T-cell (primary cell): ENCODE measurements at places on chromosomes 1 and 21.

- DNase-seq: no peak
Measured at GRCh38 chr1:180997843-180998504, 24.7 kb downstream of the STX6 start.

DNA sequence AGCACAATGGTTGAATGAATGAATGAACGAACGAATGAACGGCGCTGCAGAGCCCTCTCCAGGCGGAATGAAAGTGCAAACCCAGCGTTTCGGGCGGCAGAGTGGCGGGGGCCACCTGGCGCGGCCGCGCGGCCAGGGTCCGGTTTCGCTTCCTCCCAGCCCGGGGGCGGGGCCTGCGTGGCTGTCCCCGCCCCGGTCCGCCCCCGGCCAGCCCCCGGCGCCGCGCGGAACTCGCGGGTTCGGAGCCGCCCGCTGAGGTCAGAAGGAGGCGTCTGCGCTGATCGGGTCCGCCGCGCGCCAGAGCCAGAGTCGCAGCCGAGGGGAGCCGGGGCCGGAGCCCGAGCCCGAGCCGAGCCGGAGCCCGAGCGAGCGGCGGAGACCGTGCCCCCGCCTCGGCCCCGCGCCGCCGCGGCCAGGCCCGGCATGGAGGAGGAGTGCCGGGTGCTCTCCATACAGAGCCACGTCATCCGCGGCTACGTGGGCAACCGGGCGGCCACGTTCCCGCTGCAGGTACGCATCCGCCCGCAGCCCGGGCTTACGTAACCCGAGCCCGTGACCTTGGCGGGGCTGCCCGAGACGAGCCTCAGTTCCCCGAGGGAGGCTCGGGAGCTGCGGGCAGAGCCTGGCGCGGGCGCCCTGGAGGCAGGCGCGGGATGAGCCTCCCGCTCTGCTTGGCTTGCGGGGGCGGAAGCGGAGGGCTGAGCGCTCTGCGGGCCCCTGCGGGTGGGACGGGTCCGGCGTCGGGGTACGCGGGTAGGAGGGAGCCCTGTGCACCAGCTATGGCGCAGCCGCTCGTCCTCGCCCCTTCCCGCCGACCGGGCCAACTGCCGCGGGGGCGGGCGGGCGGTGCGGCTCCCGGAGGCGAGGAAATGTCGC lies at the start of gene PDXK:
PDXK (plus strand) TSS at position 258 of the 876 bp plus-strand sequence; CDS start at position 424, 166 bp downstream.
- DNase-seq: peak; percentile 69

DNA sequence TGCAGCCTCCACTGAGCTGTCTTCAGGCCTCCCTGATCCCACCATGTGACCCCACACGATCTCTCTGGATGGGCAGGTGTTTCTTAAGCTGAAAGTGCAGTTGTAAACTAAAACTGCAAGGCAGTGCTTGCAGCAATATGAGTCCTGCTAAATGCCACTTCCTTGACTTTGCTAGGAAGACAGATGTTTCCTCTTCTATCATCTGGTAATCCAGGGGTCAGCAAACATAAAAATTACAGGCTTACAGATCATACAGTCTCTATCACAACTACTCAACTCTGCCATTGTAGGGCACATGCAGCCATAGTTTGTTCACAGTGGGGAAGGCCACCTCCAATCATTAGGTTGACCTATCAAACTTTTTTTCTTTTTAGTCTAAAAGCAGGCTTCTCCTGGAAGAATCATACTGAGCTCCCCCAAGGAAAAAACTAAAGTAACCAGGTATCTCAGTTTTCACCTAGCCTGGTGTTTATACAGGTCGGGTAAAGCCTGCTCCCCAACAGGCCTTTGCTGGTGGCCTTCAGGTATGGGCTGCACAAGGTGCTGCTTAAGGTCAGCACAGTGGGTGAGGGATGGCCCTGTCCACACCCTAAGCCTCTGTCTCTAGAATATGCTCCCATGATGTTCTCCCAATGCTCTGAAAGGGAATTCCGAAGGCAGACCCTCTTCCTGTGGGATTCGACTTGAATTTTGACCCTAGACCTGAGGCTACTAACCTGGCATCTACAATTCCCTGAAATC lies 10.8 kb downstream of the ABCA4 start:
- DNase-seq: no peak

GRCh38 chr1:155250633-155251449 lies 4.4 kb downstream of the ENTREP3 start:
- DNase-seq: peak; percentile 96

GRCh38 chr1:13707164-13707563 lies 7.2 kb downstream of the PRDM2 start:
- no peak for DNase-seq

DNA sequence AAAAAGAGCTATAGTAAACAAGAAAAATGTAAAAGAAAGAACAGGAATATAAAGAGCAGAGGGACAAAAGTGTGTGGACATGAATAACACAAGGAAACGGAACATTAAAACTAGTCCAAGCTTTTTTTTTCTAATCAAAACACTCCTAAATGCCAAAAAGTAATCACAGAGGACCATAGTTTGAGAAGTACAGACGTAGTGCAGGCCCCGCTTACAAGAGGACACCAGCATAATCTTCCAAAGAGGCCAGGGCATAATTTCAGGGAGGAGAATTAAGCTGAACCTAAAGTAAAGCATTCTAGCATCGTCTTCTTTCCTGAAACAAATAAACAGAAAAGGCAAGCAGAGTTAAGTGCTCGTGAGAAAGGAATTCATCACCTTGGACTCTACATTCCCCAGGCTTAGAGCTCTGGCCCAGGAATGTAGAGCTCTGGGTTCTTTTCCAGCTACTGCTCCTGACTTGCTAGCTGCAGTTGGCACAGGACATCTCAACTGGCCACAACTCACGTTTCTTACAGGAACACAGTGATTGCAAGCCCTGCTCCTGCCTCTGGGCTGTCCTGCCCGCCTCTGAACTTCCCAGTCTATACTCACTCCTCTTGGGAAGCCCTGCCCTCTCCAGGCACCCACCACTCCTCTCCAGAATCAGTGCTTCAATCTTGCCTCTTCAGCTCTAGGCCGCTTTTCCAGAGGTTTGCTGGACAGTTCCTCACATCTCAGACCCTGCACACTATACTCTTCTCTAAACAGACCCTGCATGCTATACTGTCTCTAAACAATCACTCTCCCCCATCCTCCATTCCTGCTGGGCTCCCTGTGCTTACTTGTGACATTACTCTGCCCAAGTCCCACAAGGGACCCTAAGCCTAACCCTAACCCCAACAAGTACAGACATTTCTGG lies 9.8 kb downstream of the RGS8 start:
- no peak for DNase-seq

DNA sequence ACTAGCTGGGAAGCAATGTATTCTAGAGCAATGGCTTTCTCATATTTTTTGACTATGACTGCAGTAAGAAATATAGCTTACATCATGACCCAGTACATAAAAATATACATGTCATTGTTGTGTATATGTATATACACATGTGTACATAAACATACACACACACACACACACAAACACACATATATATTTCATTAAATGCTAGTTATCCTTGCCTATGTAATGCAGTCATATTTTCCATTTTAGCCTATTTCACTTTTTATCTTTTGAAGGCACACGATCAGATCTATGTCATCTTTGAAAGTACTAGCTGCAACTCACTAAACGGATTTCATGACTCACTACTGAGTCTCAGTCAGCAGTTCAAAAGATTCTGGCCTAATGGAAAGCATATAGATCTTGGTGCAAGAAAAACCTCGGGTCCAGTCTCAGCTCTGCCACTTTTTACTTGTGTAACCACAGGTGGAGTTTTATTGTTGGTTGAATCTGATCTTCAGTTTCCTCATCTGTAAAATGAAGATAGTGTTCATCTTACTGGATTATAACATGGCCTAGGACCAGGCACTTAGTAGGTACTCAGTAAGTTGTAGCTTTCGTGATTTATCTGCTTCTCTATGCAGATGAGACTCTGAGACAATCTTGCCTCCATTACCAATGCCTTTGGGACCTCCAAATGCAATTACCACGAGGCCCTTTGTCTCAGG lies 325.6 kb downstream of the RRAGC start:
- DNase-seq: no peak

DNA sequence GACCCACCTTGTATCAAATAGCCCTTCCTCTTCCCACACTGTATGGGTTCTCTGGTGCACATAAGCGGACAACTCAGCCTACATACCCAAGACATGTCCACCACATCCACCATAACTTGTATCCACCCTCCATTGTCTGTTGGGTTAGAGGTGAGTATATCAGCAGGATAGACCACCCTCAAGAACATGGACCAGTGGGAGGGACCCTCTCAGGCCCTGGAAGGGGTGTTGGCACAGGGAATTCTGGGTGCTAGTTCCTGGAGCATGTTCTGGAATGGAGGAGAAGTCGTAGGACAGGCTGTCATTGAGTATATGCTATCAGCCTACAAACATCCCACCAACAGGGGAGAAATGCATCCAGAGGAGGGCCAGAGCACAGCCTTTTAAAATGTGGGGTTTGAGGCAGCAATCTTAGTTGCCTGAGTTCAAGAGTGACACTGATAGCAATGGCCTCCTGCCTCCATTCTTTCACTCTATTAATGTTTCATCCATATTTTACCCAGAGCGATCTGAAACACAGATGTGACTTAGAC lies 7.5 kb downstream of the CD55 start:
- no peak for DNase-seq

DNA sequence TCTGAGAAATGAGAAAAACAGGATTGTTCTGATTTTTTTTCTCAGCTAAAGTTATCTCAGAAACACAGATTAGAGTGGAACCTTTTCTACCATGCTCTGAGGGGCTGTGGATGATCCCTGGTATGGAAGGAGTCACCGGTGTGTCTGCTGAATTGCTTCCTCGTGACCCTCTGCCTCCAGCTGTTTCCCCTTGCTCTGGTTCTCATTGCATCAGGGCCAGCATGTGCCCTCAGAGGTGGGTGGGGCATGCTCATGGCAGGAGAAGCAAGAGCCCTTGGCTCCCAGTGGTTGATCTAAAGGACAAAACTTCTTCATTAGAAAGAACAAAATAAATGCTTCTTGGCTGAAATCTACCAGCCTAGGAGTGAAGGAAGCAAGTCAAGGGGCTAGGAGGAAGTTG lies 183.2 kb upstream of the HMCN1 start:
- no peak for DNase-seq

- DNase-seq: no peak
Measured at GRCh38 chr1:232650845-232651244, 20.9 kb upstream of the SIPA1L2 start.

DNA sequence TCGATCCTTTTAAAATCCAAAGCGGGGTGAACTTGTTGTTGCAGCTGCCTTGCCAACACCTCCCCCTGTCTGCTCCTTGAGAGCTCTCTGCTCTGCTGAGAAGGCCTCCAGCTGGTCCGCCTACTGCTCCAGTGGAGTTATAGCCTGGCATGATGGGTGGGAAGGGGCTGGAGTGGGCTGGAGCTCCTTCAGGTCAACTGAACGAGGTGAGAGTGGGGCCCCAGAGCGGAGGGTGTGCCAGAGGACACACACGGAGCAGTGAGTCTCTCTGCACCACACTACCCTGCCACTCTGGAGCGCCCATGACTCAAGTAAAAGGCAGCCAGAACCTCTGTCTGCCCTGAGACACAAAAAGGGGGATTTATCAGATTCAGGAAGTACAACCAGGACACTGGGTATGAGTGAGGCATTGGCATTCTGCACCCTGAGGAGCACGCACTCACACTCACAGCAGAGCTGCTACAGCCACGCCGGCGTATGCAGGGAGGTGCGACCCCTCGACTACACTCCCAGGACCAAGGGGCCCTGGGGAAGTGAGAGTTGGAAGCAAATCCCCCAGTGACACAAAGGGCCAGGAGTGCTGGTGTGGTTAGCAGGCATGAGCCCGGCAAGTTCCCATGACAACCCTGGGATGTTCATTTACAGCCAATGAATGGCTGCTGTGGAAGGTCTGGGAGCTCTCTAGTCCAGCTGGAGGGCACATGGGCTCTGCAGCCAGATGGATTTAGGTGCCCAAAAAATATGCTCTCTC lies 28.0 kb upstream of the EVA1B start:
- no peak for DNase-seq

GRCh38 chr1:24586970-24587820 lies 31.3 kb downstream of the NCMAP start:
- DNase-seq: peak; percentile 29

DNA sequence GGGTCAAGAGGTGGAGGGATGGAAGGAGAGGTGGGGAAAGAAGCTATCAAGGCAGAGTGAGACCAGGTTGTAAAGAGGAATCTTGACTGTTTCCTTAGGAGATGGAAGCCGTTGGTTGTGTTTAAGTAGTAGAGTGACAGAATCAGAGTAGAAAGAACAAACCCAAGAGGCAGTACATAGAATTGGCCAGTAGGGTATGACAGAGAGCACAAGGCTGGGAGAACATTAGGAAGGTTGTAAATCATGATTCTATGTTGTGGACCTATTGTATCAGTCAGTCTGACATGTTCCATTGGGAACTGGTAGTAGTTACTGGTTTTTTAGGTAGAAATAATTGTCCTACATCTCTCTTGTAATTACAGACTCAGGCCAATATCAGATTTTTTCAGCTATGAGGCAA lies 486.9 kb upstream of the USP24 start:
- DNase-seq: no peak

GRCh38 chr21:25571726-25572121 lies 35.6 kb downstream of the MRPL39 start:
- no peak for DNase-seq

- DNase-seq: no peak
Measured at GRCh38 chr1:56525489-56526041, 53.8 kb downstream of the PLPP3 start.

DNA sequence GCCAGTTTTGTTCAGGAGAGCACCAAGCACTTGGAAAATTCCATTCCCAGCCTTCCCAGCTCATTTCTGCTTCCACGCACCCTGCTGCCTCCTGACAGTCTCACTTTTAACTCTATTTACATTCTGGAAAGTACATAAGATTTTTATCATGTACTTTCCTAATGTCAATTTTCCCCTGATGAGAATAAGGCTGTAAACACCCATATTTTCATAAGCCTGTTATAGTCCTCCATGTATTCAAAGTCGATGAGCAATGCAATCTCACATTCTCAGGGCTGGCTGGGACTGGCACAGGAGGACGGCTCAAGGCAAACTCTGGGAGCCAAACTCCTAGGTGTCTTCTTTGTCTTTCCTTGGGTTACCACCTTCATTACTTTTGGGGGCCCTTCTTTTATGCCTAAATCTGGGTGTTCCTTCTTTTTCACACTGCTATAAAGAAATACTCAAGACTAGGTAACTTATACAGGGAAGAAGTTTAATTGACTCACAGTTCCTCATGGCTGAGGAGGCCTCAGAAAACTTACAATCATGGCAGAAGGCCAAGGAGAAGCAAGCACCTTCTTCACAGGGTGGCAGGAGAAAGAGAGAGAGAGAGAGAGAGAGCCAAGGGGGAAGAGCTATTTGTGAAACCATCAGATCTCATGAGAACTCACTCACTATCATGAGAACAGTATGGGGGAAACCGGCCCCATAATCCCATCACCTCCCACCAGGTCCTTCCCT lies 94.6 kb downstream of the IGSF21 start:
- DNase-seq: no peak
